Central memory CD8-positive, alpha-beta T cell (primary cell): ENCODE measurements at places on chromosomes 13 and 19.

DNA sequence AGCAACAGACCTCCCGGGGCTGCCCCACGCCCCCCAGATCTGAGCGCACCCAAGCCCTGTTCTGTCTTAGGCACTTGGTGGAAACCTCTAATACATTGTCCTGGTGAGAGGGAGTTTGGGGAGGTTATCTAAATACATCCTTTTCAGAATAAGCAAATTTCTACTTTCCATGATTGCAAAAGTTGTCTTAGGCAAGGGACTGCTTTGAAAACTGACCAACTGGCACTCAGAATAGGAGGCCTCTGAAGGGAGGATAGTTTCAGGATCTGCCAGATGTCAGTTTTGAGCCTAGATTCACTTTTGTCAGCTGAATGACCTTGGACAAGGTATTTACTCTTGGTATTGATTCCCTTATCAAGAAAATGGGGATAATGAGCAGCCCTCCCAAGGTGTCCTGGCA is 11.8 kb downstream of the SERP2 start:
- no peak for DNase-seq

DNA sequence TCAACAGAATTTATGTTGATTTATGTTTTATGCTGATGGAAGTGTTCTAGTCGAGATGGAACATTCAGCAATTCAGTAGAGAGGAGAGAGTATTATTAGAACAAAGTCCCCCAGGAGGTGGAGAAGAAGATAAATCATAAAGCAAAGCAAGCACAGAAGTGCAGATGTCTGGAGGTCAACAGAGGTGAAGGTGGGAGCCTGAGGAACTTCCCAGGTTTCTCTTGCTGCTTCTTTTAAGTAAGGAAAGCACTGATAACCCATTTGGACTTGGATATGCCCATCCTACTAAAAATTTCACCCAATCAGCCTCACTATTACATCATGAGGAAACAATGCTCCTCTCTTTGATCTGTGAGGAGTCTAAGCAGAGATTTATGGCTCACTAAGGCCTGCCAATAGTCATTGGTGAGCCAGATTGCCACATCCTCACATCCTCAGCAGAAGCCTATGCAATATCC is 98.8 kb downstream of the EPSTI1 start:
- DNase-seq = no peak

DNA sequence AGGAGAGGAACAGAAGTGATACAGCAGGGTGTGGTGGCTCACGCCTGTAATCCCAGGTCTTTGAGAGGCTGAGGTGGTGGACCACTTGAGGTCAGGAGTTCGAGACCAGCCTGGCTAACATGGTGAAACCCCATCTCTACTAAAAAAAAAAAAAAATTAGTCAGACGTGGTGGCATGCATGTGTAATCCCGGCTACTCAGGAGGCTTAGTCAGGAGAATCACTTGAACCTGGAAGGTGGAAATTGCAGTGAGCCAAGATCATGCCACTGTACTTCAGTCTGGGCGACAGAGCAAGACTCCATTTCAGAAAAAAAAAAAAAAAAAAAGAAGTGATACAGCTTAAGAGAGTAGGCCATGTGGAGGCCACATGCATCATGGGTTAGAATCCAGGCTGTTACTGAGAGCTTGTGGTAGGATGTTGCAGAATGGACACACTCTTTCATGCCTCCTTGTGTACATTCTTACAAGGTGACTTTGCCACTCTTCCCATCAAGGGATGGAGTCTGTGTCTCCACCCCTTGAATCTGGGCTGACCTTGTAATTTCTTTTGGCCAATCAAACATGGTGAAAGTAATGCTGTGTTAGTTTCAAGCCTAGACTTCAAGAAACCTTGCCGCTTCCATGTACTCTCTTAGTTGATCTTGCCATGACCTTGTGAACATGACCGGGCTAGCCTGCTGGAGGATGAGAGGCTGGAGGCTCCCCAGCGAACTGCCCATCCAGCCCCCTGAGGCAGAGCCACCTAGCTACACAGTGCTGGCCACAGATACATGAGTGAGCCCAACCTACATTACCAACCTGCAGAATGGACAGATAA is 12.3 kb downstream of the FAM187B start:
- DNase-seq = no peak

- no peak for DNase-seq
Measured at GRCh38 chr19:39046037-39046821, 13.9 kb upstream of the FBXO27 start.

- DNase-seq = no peak
Measured at GRCh38 chr13:31699650-31700049, 39.7 kb upstream of the RXFP2 start.

GRCh38 chr19:37362733-37363132 is 8.2 kb upstream of the ZNF527 start:
- no peak for DNase-seq

DNA sequence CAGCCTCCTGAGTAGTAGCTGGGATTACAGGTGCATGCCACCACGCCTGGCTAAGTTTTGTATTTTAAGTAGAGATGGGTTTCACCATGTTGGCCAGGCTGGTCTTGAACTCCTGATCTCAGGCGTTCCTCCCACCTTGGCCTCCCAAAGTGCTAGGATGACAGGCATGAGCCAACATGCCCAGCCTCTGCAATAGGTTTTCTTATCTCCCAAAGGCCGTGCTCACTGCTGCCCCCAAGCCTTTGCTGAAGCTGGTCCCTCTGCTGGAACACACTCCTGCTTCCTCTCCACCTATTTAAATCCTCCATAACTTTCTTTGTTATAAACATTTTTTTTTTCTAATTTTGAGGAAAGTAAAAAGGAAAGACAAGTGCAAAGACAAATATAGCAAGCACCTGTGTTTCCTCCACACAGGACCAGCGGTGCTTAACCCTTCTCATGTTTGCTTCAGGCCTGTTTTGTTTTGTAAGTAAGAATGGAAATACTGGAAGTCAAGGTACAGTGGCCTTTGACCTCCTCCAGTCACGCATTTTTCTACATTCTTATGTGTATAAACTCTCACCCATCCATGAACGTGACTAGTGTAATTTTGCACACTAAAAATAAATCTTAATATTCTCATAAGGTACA is 14.5 kb upstream of the TNFAIP8L1 start:
- DNase-seq = no peak

DNA sequence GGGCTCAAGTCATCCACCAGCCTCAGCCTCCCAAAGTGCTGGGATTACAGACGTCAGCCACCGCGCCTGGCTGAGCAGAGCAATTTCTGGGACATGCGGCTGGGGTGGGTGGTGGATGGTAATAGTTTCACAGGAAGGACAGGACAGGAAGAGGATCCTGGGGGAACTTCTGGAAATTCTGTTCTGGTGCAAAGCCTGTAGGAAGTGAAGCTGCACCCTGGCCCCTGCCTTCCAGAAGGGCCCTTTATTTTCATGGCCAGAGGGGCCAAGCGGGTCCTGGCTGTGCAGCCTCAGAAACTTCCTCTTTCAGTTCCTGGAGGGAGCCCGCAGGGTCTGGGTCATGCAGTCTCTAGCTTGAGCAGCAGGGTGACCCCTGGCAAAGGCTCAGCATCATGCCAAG is 15.7 kb downstream of the FEM1A start:
- DNase-seq = no peak

DNA sequence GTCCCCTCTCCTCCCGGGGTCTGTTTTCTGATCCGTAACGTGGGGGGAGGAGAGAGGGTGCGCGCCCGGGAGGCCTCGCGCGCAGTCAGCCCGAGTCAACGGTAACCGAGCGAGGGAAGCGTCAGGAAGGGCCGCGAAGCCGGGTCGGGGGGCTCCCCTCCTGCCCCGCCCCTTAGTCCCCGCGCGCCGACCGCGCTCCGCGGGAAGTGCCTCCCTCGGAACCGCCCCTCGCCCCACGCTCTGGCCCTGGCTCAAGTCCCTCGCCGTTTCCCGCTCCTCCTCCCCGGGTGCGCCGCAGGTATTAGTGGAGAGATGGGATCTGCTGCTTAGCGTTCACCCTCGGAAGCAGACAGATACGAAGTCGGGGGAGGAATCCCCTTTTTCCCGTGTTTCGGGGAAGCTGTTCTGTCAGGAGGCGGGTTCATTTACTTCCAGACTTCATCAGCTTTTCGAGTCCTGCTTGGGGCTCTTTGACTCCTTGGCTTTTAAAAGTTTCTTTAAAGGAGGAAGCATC is 770 bp downstream of the HNRNPM start:
- no peak for DNase-seq

DNA sequence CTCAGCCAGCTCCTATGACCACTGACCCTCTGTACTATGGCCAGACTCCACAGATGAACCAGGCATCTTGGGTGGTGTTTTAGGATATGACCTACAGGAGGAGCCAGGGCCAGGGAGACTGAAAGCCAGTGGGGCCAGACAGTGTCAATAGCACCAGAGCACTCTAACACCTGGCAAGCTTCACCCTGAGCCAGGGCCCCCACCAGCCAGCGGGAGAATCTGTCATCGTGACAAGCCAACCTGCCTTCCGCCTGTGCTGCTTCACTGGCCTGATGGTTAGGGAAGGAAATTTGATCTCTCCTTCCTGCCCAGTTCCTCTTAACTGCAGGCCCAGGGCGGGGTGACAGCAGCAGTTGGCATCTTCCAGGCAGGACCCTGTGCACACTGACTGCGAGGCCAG is 222.4 kb downstream of the UQCRFS1 start:
- no peak for DNase-seq
